ENCODE measurements at places on chromosomes 6 and 20.
A peak's percentile ranks its signal among the peaks of the same experiment; 100 is the strongest.

DNA sequence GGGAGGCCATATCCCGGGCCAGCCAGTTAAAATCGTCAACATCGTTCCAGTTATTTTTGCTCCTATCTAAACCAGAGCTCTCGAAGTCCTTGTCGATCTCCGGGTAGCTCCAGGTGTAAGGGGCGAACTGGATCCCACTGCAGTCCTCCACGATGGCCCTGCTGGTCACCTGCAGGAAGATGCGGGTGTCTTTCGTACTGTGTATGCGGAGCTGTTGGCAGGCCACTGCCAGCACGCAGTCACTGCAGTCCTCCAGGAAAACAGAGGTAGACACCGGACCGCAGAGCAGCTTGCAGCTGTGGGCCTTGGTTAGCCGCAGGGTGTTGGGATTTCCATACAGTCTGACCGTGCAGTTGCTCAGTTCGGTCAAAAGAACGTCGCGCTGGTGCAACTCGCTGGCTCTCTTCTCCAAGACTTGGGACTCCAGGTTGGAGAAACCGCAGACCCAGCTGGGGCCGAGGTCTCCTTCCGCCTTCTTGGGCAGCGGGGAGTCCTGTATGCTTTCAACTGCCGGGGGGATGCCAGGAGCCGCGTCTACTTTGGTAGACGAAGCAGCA lies 742 bp downstream of the TBCC start:
- peak; percentile 21 for DNase-seq

- no peak for DNase-seq
Observed at GRCh38 chr6:150266963-150267685, 101.7 kb upstream of the IYD start.

GRCh38 chr6:1917626-1918371 lies 308.1 kb downstream of the FOXC1 start:
- peak; percentile 50 for DNase-seq

GRCh38 chr6:110357664-110358552 lies at the start of gene METTL24:
Gene METTL24 (minus strand): TSS chr6:110358349. CDS start chr6:110358272, 77 bp downstream.
- no peak for DNase-seq

- peak; percentile 91 for DNase-seq
Observed at GRCh38 chr6:105601541-105602236, 198.8 kb upstream of the PREP start.

DNA sequence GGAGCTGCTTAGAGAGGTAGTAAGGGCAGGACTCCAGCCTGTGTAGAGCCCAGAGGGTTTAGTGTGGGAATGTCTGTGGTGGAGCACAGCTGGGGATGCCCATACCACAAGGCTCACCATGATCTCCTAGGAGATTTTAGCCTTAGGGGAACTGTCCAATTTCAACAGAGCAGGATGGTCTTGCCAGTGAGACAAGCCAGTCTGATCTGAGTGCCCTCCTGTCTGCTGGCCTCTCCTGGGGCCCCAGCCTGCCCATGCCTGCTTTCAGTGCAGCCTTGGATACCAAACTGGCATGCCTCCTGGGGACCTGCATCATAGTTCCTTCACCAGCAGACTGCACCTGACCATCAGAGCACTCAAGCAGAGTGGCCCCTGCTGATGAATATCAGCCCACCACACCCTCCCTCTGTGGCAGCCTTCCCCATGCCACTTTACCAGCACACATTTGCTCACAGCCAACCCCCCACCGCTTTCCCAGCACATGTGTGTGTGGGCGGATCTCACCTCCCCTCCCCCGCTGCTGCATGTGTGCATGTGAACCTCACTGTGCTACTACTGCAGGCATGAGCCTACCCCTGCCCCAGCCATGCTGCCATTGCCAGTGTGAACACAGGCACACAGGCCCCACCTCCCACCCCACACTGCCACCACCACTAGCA lies 7.9 kb upstream of the TREM1 start:
- no peak for DNase-seq

DNA sequence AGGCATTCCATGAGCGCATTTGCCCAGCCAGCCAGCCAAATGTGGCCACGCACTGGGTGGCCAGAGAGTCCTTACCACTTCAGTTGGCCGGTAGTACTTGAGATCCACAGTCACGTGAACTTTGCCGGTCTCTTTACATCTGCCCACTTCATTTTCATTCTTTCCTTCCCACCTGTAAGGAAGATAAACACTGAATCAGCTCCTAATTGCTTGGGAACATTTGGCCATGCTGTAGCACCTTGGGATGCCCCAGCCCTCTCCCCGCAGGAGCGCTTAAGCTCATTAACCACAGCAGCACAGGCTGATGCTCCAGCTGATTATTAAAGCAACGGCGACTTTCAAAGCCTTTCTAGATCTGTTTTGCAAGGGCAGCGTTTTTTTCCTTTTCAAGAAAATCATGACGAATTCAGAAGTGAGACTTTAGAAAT lies 116.6 kb downstream of the FOXC1 start:
- DNase-seq: no peak
